ENCODE measurements at places on chromosomes 2 and 18.

- DNase-seq = no peak
These were observed 50.1 kb upstream of the SPTBN1 start for GRCh38 chr2:54406031-54406430.

DNA sequence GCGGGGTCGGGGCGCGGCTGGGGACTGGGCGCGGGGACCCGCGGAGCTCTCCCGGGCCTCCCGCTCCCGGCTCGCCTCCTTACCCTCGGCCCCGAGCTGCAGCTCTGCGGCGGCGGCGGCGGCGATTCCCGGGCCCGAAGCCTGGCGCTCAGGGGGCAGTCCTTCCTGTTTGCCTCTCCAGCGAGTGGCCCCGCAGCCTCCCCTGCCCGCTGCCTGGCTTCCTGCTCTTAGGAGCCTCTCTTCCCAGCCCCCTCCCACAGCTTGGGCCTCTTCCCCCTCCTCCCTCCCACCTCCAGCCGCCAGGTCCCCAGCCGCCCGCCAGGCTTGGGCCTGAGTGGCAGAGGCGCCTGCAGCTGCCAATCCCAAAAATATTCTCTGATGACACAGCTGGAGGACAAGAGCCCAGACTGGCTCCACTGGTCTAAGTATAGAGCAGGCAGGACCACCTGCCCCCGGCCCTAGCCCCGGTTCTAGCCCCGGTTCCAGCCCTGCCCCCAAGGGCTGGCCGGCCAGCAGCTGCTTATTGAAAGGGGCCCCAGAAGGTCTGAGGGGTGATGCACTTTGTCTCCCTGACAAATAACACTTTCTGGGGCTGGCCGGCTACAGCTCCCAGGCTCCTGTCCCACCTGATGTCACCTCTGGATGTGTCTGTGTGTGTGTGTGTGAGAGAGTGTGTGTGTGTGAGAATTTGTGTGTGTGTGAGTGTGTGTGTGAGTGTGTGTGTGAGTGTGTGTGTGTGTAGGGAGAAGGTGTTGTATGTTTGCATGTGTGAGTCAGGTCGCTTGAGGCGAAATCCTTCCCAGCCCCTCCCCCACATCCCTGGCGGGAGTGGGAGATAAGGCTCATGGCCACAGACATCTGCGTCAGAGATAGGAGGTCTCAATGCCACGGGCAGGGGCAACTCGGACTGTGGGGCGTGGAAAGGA lies at the start of gene OBSL1:
TSS of gene OBSL1 (minus strand) at position 229 of the 926 bp plus-strand sequence. CDS start 307 bp downstream, outside the sequence.
- no peak for DNase-seq

- DNase-seq = no peak
These were observed 217.6 kb upstream of the FOSL2 start for GRCh38 chr2:28175028-28175427.

GRCh38 chr2:225112362-225113126 lies 70.3 kb upstream of the DOCK10 start:
- DNase-seq = no peak

DNA sequence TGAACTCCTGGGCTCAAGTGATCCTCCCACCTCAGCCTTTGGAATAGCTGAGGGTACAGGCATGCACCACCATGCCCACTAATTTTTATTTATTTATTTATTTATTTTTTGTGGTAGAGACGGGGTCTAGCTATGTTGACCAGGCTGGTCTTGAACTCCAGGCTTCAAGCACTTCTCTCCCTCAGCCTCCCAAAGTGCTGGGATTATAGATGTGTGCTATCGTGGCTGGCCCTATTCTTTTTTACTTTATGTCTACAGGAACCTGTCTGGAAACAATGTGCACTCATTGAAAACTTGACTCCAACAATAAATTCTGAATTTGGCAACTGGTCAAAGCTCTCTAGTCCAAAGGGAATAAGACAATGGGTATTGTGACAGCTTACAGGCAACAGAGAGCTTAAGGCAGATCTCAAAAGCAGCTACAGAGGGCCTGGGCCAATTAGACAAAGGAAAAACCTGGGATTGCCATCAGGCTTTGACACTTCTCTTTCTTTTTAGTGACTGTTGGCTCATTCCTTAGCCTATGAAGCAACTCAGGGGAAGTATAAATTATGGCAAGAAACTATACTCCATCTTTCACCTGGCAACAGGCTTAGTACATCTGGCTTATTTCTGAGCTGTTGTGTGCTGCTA lies 55.1 kb upstream of the RAPGEF4 start:
- DNase-seq = no peak

- DNase-seq = no peak
These were observed 23.5 kb downstream of the MAL start for GRCh38 chr2:95048825-95049682.

- no peak for DNase-seq
These were observed 457.2 kb upstream of the SLC39A10 start for GRCh38 chr2:195199864-195200263.

DNA sequence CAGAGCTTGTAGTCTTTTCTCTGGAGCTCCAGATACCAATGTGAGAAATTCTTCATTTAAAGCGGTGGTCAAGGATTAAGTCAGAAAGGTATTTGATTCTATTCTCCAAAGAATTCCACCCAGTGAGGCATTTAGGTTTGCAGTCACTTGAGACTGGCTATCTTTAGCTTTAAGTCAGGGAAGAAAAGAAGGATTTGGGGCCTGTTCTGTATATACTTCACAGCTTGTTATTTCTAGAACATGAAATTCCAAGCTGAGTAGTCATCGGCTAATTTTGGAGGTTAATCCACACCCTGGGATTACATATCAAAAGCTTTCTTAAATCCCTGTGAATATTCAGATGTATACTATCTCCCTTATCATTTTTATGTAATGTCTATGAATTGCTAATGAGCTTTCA lies 39.4 kb downstream of the MYOM1 start:
- no peak for DNase-seq

DNA sequence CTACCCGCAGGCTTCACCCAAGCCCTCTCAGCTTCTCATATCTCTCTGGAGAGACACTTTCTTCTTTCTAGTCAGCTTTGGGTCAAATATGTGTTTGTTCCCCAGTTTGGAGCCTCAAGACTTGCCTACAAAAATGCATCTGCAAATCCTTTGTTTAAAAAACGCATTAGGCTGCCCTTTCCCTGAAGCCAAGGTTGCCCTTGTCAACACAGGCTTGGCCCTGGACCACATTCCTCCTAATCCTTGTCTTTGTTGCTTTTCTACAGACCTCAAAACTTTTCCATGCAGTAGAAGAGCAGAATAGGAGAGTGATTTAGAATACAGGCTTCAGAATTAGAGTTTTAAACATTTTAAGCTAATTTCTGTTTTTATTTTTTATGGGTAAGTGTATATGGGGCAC lies 307.8 kb downstream of the NAPG start:
- no peak for DNase-seq

DNA sequence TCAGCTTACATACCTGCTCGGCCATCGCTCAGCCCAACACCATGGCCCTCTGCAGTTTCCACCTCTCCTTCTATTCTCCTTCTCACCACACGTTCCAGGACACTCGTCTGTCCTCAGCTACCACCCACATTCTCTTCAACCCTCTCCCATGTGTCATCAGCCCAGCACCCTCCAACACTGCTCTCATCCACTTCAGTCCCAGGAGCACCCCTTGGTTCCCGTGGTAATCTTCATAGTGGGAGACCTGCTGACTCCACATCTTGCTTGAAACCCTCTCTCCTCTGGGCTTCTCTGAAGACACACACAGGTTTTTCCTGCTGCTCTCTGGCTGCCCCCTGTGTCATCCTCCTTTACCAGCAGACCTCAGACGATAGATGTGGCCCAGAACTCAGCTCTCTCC lies 228.7 kb downstream of the GBX2 start:
- DNase-seq = no peak

GRCh38 chr2:54839461-54840255 lies 116.2 kb downstream of the EML6 start:
- DNase-seq = no peak

DNA sequence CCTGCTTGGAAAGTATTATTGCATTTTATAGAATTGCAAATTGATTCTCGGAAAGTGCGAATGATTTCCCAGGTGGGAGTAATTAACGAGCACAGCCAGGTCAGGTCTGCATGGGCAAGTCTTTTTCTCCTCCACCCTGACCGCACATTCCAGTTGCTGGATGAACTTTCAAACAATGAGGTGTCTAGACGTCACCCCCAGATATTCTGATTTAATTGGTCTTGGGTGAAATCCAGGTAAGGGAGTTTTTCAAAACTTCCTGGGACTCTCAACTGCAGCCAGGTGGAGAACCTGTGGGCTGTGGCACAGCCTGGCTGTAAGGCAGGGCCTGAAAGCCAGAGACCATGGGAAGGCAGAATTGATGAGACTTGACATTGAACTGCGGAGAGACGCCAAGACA lies 15.9 kb upstream of the RNF152 start:
- no peak for DNase-seq

DNA sequence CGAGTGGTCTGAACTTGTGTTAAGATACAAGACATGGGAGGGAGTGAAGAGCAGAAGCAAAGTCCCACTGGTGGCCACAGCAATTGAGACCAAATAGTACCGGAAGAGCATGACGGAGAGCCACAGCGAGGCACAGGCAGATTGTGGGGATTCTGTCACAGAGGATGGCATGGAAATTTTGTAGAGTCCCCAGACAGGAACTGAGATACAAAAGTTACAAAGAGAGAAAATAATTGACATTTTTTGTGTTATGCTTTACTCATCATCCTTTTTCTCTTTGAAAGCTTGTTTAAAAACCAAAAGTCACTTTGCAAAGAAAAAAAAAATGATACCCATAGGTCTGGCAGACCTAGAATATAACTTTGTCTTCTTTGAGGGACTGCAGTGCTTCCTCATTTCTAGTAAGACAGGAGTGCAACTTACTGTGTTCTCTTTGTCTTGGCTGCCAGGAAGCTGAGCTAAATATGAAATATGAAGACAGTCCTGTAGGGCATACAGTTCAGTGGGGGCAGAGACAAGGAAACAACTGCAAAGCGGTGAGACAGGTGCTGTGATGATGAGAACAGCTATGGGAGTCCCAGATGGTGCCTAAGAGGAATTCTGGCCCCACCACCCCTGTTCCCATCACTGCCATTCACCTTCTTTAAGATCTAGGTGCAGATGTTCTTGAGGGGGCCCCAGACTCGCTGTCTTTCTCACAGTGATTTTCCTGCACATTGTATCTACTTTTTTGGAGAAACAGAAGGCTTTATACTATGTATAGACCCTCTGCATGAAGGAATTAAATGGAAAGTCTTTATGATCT lies 5.2 kb downstream of the ARHGAP25 start:
- DNase-seq = no peak

GRCh38 chr2:56449449-56449860 lies 265.7 kb downstream of the CCDC85A start:
- DNase-seq = no peak
